GM23248 (cell line): ENCODE measurements at places on chromosomes 6 and 20. TPM values are rescaled to one million over a fixed set of nuclear protein-coding genes. Genes with fewer than 3 reads are reported as not detected.

GRCh38 chr6:30626484-30627366 lies at the start of gene ATAT1:
ATAT1 (plus strand) TSS chr6:30626874.
- no peaks in the 10 kb centered on the region; the same call in 1 of the 2 replicates for H3K4me1 ChIP-seq
- peaks cover 12% of the 10 kb centered on the region; the same call in 1 of the 2 replicates for H3K36me3 ChIP-seq
- DNase-seq, result peak; percentile 90
- peak within 1 kb of the TSS; percentile 59 for H3K27ac ChIP-seq

DNA sequence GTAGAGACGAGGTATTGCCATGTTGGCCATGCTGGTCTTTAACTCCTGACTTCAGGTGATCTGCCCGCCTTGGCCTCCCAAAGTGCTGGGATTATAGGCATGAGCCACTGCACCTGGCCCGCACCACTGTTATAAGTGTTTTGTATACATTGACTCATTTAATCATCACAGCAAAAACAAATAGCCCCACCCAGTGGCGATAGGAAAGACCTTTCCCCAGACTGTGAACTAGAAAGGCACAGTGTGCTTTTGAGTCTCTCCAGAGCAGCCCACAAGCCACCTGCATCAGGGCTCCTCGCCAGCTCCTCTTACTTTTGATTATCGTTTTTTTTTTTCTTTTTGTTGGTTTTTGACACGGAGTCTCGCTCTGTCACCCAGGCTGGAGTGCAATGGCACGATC lies 27.9 kb upstream of the ZFP64 start:
- H3K27ac ChIP-seq, result no peak overlapping the region
- no peak for DNase-seq
- H3K36me3 ChIP-seq, result no peaks in the 10 kb centered on the region
- H3K4me3 ChIP-seq, result no peak overlapping the region
- H3K27me3 ChIP-seq, result peaks cover 17% of the 10 kb centered on the region; the same call in 1 of the 2 replicates

DNA sequence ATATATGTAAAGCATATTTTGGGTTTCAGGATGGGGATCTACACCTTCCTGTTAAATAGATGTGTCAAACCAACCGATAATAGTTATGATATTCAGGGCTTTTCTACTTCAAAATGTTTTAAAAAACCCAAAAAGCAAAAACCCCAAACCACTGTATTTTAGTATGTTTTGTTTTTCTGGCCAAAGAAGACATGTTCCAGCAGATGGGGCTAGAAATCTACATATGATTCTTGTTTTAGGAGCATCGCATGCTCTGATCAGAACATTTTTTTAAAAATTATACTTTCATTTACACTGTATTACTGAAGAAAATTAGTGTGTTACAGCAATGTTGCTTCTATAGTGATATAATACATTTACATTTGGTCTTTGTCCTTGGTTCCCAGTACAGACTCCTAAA lies 11.0 kb downstream of the RMND1 start:
- H3K4me1 ChIP-seq, result peaks cover 52% of the 10 kb centered on the region
- H3K4me3 ChIP-seq, result no peak overlapping the region
- no peak overlapping the region for H3K27ac ChIP-seq
- peaks cover 4% of the 10 kb centered on the region; the same call in 1 of the 2 replicates for H3K36me3 ChIP-seq
- H3K27me3 ChIP-seq, result no peaks in the 10 kb centered on the region
- DNase-seq, result peak; percentile 63

- DNase-seq, result peak; percentile 80
- H3K4me3 ChIP-seq, result no peak overlapping the region
- H3K27ac ChIP-seq, result no peak overlapping the region
- peaks cover 10% of the 10 kb centered on the region for H3K4me1 ChIP-seq
Measured at GRCh38 chr6:130900913-130901312, 73.7 kb downstream of the SMLR1 start.

- H3K27ac ChIP-seq, result peak overlapping the region; percentile 93
- H3K4me3 ChIP-seq, result peak overlapping the region; percentile 100
- peak; percentile 81 for DNase-seq
- H3K27me3 ChIP-seq, result no peaks in the 10 kb centered on the region
- peaks cover 19% of the 10 kb centered on the region for H3K4me1 ChIP-seq
Measured at GRCh38 chr6:44247338-44248302, 719 bp downstream of the HSP90AB1 start.

DNA sequence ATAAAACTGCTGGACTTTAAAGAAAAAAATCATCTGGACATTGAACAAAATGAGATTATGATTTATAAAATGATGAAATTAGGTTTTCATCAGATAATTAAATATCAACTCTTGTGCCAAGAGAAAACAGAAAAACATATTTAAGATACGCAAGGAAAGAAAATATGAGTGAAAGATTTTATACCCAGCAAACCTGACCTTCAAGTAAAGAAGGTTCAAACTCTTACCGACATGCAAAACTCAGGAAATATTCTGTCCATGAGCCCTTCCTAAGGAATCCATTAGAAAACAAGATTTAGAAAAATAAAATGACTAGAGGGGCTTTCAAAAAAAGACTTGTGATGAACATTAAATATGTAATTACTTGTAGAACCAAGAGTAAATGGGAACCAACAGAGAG lies 257.2 kb upstream of the ARID1B start:
- no peak overlapping the region for H3K4me3 ChIP-seq
- no peaks in the 10 kb centered on the region for H3K36me3 ChIP-seq
- no peaks in the 10 kb centered on the region for H3K27me3 ChIP-seq
- no peaks in the 10 kb centered on the region for H3K4me1 ChIP-seq
- DNase-seq, result no peak

- H3K27me3 ChIP-seq, result peaks cover 50% of the 10 kb centered on the region
- no peak for DNase-seq
- H3K36me3 ChIP-seq, result no peaks in the 10 kb centered on the region
- H3K27ac ChIP-seq, result no peak overlapping the region
Measured at GRCh38 chr6:33107641-33108040, 31.9 kb downstream of the HLA-DPB1 start.

Gene BACH2
- polyA plus RNA-seq, result not detected in 2 replicates

Gene AIF1
- polyA plus RNA-seq, result not detected in 2 replicates

Gene PTK6
- 0.06 TPM in 1 of 2 replicates, not detected in the other for polyA plus RNA-seq

Gene RSPO3
- polyA plus RNA-seq, result 2.9 and 4.1 TPM in 2 replicates

Gene AVP
- not detected in 2 replicates for polyA plus RNA-seq
